ENCODE measurements at places on chromosomes 3 and 15.

GRCh38 chr15:41950127-41950483 lies 22.3 kb downstream of the EHD4 start:
- DNase-seq, result peak; percentile 30

- no peak for DNase-seq
These were observed 60.3 kb downstream of the DOCK3 start for GRCh38 chr3:50734985-50735384.

DNA sequence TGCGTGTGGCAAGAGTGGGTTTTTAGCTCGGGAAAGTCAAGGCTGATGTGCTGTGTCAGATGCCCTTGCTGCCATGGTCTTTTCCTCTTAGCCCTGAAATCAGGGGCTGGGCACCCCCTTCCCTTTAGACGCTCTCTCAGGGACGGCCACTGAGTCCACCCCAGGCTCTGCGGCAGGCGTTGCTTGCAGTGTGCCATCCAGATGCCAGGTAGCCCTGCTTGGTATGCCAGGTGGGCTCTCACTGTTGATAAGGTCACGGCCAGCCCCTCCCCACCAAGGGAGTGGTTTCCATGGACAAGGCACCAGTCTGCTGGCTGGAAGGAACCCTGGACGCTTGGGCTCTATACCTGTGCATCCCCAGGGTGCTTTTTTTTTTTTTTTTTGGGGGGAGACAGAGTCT lies 24.6 kb downstream of the FGD5 start:
- DNase-seq, result peak; percentile 43

DNA sequence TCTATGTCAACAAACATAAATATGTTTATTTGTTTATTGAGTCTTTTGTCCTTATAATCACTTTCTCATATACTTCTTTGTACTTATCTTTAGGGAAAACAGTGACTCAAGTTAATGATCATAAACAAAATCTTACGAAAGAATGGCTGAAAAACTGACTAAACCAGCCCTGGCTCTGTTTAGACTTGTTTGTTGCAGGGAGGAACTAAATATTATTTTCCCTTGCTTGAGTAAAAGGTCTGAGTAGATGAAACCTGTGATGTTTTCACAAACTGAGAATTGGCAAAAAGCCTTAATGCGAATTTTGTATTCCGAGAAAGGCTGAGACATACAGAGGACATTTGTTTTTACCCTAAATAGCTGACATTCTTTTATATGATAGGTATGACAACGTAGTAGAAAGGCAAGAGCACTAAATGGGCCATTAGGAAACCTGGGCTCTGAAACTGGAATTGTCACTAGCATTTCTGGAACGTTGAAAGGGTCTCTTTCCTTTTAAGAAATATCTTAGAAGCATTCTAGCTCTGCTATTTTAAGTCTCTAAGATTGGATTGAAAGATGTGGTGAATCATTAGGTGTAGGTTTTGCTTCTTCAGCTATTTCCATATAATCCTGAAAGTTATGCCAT lies 18.2 kb upstream of the CLDN16 start:
- DNase-seq, result no peak

- no peak for DNase-seq
These were observed 452 bp downstream of the TMEM158 start for GRCh38 chr3:45225465-45226205.

DNA sequence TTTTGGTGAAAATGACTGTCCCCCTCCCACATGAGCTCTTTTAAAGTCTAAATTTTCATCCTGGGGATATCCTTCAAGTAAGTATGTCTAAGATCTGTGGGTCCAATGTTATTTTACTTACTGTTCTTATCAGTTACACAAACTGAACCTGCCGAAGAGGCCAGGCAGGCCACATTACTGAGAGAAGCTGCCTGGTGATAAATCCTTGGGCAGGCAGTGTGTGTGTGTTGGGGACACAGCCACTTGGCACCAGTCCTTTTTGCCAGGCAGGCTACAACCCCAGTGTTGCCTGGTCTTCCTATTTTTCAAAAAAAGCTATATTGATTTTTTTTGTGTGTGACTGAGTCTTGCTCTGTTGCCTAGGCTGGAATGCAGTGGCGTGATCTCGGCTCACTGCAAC lies 50.6 kb upstream of the RASA2 start:
- DNase-seq, result no peak

DNA sequence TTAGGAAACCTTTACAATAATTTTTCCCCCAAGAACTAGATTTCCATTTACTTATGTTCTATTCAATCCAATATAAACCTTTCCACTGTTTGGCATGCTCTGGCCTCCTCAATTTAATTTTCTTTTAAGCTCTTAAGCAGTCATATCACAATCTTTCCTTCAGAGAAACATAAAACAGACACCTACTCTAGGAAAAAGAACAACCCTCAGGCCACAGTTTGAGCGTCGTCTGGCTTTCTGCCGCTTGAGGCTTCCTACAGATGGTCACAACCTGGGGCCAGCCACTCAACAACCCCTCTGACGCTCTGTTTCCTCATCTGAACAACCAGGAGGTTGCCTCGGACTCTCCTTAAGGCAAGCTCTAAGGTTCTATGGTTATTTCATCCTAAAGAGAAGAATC lies 143.3 kb downstream of the ADAMTS17 start:
- DNase-seq, result peak; percentile 60

DNA sequence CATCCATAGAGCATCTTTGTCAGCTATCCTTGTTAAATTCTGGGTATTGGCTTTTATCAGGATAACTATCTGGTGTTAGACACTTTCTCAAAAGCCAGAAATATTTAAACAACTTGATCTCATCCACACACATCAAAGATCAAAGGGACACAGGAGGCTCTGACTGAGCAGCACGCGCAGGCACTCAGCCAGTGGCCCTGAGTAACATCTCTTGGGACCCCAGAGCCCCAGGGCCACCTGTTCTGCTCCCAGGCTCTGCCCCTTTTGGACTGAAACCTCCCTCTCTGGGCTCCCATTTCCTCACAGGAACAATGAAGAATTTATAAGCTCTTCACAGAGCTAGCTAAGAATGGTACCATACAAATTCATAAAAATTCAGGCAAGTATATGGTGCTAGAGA lies 16.1 kb downstream of the ATP10A start:
- DNase-seq, result no peak

- no peak for DNase-seq
These were observed 386.9 kb downstream of the PDCD6IP start for GRCh38 chr3:34185301-34185700.

- DNase-seq, result no peak
These were observed 21.5 kb upstream of the C3orf62 start for GRCh38 chr3:49298511-49298910.

DNA sequence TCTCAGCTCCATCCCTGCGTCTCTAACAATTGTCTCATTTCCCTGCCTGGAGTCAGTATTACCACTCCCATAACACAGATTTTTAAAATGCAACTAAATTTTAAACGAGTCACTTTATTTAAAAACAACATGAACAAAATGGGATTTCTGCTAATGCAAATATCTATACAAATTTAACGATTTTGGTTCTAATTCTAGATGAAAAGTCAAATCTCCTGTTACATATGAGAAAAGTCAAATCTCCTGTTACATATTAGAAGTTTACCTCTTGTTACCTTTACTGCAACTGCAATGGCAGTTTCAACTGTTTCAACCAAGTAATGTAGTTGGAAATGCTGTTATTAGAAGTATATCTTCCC lies 578 bp upstream of the RPL39L start:
- DNase-seq, result no peak

DNA sequence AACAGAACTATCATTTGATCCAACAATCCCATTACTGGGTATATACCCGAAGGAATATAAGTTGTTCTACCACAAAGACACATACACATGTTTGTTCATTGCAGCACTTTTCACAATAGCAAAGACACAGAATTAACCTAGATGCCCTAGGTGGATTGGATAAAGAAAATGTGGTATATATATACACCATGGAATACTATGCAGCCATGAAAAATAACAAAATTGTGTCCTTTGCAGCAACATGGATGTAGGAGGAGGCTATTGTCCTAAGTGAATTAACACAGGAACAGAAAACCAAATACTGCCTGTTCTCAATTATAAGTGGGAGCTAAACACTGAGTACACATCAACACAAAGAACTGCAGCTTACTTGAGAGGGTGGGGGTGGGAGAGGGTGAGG lies 142.5 kb downstream of the IL20RB start:
- DNase-seq, result no peak

DNA sequence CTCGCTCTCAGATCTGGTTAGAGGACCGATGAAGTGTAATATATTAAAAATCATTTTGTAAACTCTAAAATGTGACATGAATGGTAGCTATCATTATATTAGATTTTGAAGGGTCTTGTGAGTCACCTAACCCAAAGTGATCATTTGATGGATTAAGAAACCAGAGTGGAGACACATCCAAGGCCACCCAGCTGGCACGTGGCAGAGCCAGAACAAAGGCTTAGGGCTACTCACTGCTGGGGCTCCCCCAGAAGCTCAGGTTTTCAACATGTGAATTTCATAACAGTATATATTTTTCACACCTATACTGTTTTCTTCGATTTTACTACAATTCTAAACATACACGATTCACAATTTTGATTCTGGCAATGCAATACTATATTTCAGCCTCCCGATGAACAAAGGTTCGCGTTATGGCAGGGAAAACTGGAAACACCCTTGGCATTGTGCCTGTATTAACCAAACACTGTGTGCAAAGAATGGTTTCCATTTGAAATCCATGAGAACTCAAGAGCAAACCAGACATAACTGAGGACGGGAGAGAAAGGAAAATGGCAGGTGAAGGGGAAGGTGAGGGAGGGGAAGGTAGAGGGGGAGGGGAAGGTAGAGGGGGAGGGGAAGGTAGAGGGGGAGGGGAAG lies 88.9 kb downstream of the ADAMTS17 start:
- DNase-seq, result no peak

GRCh38 chr15:32828507-32829186 lies 110.8 kb downstream of the GREM1 start:
- no peak for DNase-seq

- no peak for DNase-seq
These were observed 148.6 kb upstream of the NR2F2 start for GRCh38 chr15:96181873-96182301.

DNA sequence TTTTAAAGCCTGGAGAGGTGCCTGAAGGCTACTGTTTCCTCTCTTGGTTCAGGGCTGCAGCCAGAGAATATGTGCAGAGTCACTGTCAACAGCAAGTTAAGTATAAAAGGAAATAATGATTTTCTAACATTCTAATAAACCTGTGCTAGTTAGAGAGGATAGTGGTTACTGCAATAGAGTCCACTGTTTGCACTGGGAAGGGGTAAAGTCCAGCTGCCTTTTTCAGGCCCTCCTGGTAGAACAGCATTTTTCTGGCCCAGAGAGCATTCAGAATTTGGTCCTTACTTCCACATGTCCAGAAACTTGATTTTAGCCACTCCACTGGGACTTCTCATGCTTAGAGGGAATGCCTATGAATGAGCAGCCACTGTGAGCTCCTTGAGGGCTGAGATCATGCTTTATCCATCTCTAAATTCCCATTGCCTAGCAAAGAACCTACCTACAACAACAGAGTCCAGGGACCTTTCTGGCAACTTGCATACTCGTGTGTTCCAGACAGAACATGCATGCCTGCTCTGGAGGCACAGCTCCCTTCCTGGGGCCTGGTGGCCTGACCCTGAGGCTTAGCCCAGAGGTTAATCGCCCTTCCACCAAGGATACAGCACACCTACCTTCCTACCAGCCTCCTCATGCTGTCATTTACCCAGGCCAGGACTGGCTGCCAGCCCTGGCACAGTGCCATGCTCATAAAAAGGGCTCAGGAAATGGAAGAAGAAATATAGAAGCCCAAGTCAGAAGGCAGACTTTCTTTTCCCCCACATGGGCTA lies 50.3 kb upstream of the ATP13A3 start:
- DNase-seq, result no peak

- DNase-seq, result no peak
These were observed 635.5 kb downstream of the TBL1XR1 start for GRCh38 chr3:176561826-176562225.
